Activated naive CD8-positive, alpha-beta T cell treated with anti-CD3 and anti-CD28 coated beads for 36 hours (primary cell): ENCODE measurements at places on chromosomes 1 and 21. TPM values are rescaled to one million over a fixed set of nuclear protein-coding genes. Genes with fewer than 3 reads are reported as not detected.
A peak's percentile ranks its signal among the peaks of the same experiment; 100 is the strongest.

TAS1R3 gene
- total RNA-seq, result 0.20 TPM

RSPH1 gene
- 0.32 TPM for total RNA-seq

RHCE gene
- 0.29 TPM for total RNA-seq

HAPLN2 gene
- total RNA-seq, result not detected

BATF3 gene
- total RNA-seq, result 74.7 TPM

DNA sequence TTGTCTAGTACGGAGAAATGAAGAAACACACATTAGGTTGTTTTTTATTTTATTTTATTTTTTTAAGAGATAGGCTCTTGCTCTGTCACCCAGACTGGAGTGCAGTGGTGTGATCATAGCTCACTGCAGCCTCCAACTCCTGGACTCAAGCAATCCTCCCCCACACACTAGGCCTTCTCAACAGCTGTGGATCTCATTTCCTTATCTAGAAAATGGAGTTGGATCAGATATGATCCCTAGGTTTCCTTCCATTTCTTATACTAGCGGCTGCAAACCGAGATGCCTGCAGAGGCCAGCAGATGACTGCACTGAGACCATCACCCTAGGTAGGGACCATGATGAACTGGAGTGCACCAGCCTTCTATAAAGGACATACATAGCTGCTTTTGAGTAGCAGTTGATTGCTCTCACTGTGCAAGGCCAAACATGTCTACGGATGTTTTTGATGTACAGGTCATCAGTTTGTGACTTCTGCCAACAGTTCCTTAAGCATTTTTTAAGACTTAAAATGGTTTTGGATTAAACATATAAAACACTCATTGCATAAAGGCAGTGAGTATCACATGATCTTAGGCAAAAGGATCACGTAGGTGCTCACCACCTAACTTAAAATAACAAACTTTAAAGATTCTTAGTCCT, 11.4 kb upstream of the KLHL12 start:
- no peak overlapping the region for H3K27ac ChIP-seq
- H3K4me1 ChIP-seq, result peaks cover 4% of the 10 kb centered on the region
- H3K27me3 ChIP-seq, result peaks cover 14% of the 10 kb centered on the region
- DNase-seq, result no peak
- H3K36me3 ChIP-seq, result peaks cover 4% of the 10 kb centered on the region

DNA sequence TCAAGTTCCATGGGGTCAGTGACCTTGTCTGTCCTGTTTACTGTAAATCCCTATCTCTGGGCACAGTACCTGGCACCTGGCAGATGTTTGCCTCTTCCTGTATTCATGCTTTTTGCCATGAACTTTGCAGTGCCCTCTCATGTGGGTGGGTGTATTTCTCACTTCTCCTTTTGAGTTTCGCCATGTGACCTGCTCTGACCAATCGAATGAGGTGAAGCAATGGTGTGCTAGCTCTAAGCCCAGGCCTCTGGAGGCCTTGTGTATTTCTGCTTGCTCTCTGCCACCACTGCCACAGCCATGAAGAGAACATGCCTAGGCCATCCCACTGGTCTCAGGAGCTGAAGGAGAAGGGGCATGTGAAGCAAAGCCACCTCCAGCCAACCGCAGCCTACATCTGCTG, 185.5 kb upstream of the ZC3H12A start:
- no peak overlapping the region for H3K4me3 ChIP-seq
- peak; percentile 27 for DNase-seq
- peaks cover 2% of the 10 kb centered on the region for H3K4me1 ChIP-seq
- H3K36me3 ChIP-seq, result no peaks in the 10 kb centered on the region
- H3K27ac ChIP-seq, result peak overlapping the region; percentile 57

- H3K36me3 ChIP-seq, result peaks cover 25% of the 10 kb centered on the region
- peaks cover 6% of the 10 kb centered on the region for H3K4me1 ChIP-seq
- no peaks in the 10 kb centered on the region for H3K27me3 ChIP-seq
- no peak for DNase-seq
- H3K27ac ChIP-seq, result no peak overlapping the region
These were observed 53.8 kb upstream of the NUF2 start for GRCh38 chr1:163267962-163268361.

DNA sequence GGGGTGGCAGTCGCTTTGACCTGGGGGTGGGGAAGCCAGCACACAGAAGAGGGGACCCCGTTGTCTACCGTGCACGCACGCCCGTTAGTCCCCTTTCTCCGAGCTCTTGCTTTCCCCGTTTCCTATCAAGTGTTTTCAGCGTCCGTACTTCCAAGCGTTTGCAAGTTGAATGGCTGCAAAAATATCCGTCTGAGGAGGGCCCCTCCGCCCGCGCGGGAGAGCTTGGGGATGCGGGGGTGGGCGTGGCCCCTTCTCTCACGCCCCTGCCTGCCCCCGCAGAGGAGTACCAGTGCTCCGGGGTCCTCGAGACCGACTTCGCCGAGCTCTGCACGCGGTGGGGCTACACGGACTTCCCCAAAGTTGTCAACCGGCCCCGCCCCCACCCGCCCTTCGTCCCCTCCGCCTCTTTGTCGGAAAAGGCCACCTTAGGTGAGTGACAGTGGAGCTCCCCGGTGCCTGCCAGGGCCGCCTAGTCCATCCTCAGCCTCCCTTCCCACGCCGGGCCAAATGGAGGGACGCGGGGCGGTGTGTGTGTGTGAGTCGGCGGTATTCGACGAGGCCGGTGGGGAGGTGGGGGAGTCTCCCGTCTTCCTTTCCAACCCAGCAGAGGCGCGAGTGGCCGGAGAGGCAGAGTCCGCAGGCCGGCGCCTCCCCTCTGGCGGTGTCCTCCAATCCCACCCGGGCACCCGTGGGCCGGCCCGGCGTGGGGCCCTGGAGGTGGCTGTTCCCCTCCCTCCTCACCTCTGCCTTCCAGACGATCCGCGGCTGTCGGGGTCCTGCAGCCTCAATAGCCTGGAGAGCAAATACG, 3.4 kb downstream of the LRRC71 start:
- peaks cover 23% of the 10 kb centered on the region for H3K4me1 ChIP-seq
- H3K27ac ChIP-seq, result no peak overlapping the region
- peaks cover 95% of the 10 kb centered on the region for H3K27me3 ChIP-seq
- no peak overlapping the region for H3K4me3 ChIP-seq
